EL (cell line): ENCODE measurements at places on chromosomes 2 and 18.

- no peak for DNase-seq
Measured at GRCh38 chr2:233079473-233079877, 19.3 kb downstream of the INPP5D start.

DNA sequence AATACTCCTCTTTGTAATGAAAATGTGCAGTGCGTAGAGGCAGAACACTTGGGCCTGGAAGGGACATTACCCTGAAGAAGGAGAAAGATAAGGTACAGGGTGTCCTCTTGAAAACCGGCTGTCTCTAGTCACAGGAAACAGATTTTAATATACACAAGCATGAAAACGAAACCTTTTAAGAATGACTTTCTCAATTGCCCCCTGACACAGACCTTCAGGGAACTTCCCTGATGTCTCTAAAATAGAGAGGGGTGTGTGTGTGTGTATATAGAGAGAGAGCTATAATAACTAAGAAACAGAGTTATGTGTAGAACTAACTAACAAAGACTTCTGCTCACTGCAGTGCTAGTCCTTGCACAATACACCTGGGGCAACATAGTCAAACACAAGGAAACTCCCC is 780.0 kb downstream of the CNTNAP5 start:
- DNase-seq, result no peak

DNA sequence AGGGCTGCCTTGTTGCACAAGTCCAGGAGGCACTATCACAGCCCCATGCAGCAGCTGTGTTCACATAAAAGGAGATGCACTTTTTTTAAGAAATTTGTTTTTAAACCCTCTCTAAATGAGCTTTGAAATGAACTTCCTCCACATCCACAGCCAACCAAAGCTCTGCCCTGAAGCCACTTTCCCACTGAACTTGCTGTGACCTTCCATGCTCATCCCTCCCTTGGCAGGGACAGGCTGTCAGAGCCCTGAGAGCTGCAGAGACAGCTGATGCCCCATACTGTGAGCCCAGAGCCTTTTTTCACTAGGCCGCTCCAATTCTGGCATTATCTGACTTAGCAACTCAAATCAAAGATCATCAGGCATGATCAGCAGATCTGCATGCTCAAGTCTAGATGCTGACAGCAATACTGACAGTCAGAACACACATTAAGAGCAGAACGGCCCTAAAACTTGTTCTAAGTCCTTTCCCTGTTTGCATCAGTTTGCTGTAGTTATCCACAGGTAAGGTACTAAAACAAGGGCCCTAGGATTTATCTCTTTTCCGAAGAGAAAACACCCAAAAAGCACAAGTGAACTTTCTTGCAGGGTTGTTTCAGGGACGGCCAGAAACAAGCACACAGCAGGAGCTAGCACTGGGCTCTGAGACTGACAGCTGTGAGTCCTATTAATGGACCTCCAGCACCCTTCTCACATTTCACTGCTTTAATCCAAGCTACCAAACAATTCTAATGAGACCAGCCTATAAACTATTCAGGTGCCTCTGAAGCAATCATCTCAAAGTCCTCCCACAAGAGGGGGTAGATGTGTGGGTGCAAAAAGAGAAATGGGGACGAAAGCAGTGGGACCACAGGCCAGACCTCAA is 34.9 kb downstream of the RNU4ATAC start:
- no peak for DNase-seq

DNA sequence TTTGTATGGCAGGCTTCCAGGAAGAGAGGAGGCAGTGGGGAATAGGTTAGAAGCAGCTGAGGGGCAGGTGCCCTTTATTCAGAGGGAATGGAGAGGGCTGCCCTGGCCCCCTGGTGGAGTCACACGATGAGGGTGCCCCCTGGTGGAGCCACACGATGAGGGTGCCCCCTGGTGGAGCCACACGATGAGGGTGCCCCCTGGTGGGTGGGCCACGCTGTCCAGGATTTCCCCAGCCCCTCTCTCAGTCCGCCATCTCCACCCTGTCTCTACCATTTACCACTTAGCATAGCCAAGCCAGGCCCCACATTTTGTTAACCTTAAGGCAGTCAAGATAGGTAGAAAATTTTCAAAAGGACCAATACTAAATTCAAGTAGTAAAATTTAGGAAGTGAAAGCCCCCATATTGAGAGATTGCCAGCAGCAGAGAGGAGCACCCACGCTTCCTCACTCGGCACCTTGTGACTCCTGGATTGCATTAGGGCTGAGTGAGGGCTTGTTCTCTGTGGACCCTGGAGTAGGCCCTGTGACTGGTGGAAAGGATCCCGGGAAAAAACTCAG is 10.4 kb upstream of the FAM228A start:
- peak; percentile 18 for DNase-seq

- no peak for DNase-seq
Measured at GRCh38 chr2:239750929-239751678, 274.0 kb downstream of the NDUFA10 start.

DNA sequence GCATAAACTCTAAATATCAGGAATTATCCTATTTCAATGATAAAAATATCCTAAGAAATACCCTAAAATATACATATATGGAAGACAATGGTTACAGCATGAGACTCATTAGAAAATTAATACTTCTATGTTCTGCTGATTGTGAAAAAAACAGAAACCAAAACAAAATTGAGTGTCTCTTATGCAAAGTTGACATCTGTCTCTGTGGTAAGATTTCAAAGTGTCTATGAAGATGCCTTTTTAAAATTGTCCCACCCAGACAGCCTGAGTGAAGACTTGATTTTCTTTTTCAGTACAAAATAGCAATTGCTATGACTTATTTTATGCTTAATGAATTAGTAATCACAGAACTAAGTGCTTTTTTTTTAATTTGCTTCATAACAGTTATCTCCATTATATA is 1368.4 kb upstream of the LRRTM1 start:
- no peak for DNase-seq

DNA sequence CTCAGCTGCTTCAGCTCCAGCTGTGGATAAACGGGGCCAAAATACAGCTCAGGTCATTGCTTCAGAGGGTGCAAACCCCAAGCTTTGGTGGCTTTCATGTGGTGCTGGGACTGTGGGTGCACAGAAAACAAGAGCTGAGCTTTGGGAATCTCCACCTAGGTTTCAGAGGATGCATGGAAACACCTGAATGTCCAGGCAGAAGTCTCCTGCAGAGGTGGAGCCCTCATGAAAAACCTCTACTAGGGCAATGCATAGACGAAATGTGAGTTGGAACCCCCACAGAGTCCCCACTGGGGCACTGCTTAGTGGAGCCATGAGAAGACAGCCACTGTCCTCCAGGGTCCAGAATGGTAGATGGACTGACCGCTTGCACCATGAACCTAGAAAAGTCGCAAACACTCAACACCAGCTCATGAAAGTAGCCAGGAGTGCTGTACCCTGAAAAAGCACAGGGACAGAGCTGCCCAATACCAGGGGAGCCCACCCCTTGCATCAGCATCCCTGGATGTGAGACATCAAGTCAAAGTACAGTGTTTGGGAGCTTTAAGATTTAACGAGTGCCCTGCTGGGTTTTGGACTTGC is 147.9 kb upstream of the SOX11 start:
- DNase-seq, result no peak
